Left kidney (tissue), 8 donors: ENCODE measurements at places on chromosomes 1 and 21. TPM values are rescaled to one million over a fixed set of nuclear protein-coding genes. Genes with fewer than 3 reads are reported as not detected.

TM2D1 gene
- polyA plus RNA-seq: 87.8 TPM

CTBS gene
- polyA plus RNA-seq: 25.4 TPM

TRABD2B gene
- polyA plus RNA-seq: 21.2 TPM

CLEC20A gene
- 0.30 TPM for polyA plus RNA-seq

AGT gene
- 42.2 TPM for polyA plus RNA-seq

EFNA3 gene
- polyA plus RNA-seq: 6.1 TPM

AMY2A gene
- polyA plus RNA-seq: 0.53 TPM

CCDC190 gene
- polyA plus RNA-seq: not detected

BRDT gene
- polyA plus RNA-seq: not detected

TRNP1 gene
- 3.6 TPM for polyA plus RNA-seq

RGSL1 gene
- polyA plus RNA-seq: not detected

CFAP141 gene
- polyA plus RNA-seq: not detected

CTH gene
- 16.2 TPM for polyA plus RNA-seq

ZNF670 gene
- 9.1 TPM for polyA plus RNA-seq

DNTTIP2 gene
- polyA plus RNA-seq: 78.9 TPM

PLA2G2F gene
- polyA plus RNA-seq: 0.37 TPM

DTL gene
- polyA plus RNA-seq: 24.5 TPM

FMO2 gene
- 1.1 TPM for polyA plus RNA-seq

SLC22A15 gene
- polyA plus RNA-seq: 7.1 TPM

CCDC27 gene
- 0.20 TPM for polyA plus RNA-seq

SPRR2A gene
- not detected for polyA plus RNA-seq

S100A1 gene
- polyA plus RNA-seq: 18.5 TPM

CDK11A gene
- 33.9 TPM for polyA plus RNA-seq

AVPR1B gene
- polyA plus RNA-seq: 0.85 TPM

CSF3R gene
- 5.2 TPM for polyA plus RNA-seq

ACTL8 gene
- polyA plus RNA-seq: not detected

HLX gene
- polyA plus RNA-seq: 5.3 TPM

TMEM269 gene
- polyA plus RNA-seq: 1.3 TPM

KDF1 gene
- 7.5 TPM for polyA plus RNA-seq

NR5A2 gene
- polyA plus RNA-seq: 2.0 TPM

TCHHL1 gene
- polyA plus RNA-seq: not detected

ETNK2 gene
- polyA plus RNA-seq: 26.8 TPM

DDAH1 gene
- 127 TPM for polyA plus RNA-seq

LYPD8 gene
- polyA plus RNA-seq: not detected

PPM1J gene
- 1.1 TPM for polyA plus RNA-seq

FCGR3B gene
- not detected for polyA plus RNA-seq

PRR9 gene
- polyA plus RNA-seq: not detected

SLFNL1 gene
- polyA plus RNA-seq: 1.1 TPM

CD1D gene
- polyA plus RNA-seq: 6.5 TPM

TENT5C gene
- 2.9 TPM for polyA plus RNA-seq

KMO gene
- polyA plus RNA-seq: 27.9 TPM
